ENCODE measurements at places on chromosomes 16 and 17. TPM values are rescaled to one million over a fixed set of nuclear protein-coding genes. Genes with fewer than 3 reads are reported as not detected.

DNA sequence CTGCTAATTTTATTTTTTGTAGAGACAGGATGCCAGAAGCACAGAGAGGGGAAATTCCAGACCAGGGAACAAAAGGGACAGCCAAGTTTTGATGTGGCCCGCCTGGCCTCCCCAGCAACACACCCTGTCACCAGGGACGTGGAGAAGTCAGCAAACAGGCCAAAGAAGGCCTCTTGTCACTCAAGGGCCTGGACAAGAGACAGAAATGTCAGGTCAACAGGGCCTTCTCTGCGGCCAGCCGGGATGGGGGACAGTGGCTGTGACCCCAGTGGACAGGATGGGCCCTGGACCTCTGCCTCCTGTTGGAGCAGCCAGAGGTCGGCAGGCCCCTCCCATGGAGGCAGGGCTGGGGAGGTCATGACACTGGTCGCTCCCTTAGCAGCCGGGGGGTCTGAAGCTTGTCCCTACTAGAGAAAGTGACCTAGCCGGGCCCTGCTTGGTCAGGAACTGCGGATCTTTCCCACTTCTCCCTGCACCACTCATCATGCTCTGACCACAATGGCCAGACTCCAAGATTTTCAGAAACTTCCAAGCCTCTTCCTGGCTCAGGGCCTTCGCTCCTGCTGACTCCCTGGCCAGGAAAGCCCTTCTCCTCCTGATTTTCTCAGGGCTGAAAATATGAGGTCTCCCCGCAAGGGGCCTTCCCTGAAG is 9.2 kb upstream of the TVP23A start:
- no peak for DNase-seq

GRCh38 chr16:69745959-69746358 is 8.8 kb downstream of the NOB1 start:
- no peak for DNase-seq

GRCh38 chr17:28532050-28532960 is 20.1 kb downstream of the UNC119 start:
- no peak for DNase-seq

- DNase-seq = no peak
Observed at GRCh38 chr16:14051103-14051729, 19.9 kb upstream of the MRTFB start.

GRCh38 chr17:36856222-36856621 is 81.1 kb upstream of the LHX1 start:
- no peak for DNase-seq

DNA sequence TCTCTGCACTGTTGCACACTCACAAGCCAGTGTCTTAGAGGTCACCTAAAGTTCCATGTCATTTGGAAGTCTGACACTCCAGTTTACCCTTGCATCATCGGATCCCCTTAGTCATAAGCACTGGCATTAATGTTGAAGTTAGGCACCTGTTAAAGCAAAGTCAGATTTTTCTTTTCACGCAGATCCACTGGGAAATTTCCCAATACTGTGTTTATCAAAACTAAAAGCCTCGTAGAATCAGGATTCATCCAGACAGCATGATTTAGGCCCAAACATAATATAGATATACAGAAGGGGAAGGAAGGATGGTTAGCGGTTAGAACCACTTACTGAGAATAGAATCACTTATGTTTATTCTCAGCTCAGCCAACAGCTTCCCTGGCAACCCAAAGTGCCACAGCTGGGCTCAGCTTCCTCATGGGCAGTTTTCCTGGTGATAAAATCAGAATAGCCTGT is 30.1 kb upstream of the HAPSTR1 start:
- no peak for DNase-seq

DNA sequence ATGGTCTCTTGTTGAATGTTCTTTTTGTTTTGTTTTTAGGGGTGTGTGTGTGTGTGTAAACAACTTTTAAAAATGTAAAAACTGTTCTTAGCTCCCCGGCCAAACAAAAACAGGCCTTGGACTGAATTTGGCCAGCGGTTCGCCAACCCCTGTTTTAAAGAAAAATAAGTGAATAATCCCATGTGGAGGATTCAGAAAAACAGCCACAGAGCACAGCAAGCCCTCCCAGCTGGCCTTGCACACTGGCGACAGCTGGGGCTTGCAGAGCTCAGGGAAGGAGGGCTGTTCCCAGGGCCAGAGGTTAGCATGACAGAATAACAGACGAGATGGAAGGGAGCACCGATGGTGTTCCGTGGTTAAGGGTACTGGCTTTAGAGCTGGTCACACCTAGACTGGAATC is 39.0 kb downstream of the EMP2 start:
- no peak for DNase-seq

DNA sequence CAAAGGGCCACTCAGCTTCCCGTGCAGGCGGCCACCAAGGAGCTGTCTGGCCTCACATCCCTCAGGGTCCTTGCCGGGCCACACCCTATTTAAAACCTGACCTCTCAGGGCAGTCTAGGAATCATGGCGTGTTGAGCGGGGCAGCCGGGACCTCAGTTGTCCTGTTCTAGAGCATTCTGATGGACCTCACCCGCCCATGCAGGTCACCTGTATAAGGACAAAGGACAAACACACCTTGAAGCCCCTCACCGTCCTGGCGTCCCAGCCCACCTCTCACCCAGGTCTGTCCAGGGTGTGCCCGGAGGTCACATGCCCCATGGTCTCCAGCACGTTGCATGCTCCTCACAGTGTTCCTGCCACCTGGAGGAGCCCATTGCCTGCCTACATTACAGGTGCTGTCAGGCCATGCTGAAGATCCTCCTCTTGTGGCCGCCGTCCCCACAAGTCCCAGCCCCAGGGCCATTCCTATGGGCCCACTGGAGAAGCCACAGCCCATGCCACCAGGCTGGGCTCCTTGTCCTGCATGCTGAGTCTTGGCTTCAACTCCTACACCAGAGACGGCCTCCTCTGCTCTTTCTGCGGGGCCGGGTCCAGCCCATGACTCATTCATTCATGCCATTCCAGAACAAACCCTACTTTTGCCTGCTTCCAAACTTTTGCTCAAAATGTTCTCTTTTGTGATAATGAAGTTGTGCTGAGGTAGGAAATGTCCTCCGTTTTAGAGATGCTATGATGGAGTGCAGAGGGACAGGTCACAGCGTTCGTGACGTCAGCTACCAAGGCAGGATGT is 46.3 kb downstream of the PEMT start:
- no peak for DNase-seq

GRCh38 chr17:28956861-28957260 is 5.5 kb upstream of the PHF12 start:
- DNase-seq = no peak

DNA sequence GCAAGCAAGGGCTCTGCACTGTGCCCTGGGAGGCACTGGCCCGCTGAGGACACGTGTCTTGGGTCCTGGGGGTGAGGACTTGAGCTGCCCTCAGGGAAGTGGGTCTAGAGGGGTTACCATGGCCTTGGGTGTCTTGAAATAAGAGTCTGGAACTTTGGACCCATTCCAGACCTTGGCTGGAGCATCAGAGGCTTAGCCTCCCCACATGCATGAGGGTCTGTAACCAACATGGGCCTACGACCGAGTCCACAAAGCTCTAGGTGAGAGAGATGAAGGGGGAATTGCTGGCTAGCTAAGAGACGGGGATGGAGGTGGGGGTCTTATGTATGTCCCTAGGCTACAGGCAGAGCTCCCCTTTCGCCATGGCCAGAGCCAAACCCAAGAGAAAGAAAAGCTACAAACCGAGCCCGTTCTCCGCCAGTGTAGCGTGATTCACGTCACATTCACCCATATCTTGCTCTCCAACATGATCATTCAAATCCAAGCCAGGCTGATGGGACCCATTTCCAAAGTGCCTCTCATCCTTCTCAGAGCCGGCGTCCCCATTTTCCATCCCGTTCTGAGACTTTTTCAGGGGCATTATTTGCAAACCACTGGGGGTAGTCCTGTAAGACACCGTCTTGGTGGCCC is 120.1 kb downstream of the CDYL2 start:
- DNase-seq = no peak

DNA sequence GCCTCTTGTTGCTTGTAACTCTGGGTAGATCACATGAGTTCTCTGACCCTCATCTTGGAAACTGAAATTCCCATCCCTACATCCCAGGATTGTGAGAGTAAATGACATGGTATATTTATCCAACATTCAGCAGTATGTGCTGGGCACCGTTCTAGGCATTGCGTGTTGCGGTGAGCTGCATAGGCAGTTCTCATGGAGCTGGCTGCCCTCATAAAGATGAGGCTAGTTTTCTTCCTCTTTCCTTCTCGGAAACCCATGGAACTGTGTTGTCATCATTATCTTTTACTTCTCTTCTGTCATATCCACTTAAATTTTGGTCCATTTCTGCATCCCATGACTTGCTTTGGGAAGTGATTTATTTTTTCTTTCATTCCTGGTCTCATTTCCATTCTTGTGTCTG is 17.2 kb downstream of the CMIP start:
- DNase-seq = no peak

DNA sequence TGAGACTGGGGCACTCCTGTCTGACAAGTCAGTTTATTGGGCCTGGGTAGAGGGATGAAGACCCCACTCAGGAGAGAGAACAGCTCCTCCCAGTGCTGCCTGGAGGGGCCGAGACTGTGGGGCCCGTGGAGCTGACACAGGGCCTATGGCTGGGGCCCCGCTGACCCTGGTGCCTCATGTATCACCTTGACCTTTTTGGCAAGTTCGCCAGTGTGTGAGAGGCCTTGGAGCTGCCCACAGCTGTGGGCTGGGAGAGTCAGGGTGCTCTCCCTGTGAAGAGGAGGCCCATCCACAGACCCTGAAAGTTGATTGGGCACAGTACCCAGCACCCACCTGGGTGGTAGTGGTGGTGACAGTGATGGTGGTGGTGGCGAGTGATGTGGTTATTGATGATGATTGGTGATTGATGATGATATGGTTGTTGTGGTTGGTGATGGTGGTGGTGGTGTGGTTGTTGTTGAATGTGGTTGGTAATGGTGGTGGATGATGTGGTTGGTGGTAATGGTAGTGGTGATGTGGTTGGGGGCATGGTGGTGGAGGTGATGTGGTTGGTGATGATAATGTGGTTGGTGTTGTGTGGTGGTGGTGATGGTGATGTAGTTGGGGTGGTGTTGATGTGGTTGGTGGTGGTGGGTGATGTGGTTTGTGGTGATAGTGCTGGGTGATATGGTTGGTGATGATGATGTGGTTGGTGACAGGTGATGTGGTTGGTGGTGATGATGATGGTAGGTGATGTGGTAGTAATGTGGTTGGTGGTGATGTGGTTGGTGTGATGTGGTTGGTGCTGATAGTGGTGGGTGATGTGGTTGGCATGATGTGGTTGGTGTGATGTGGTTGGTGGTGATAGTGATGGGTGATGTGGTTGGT is 29.1 kb downstream of the BAHCC1 start:
- DNase-seq = no peak

- DNase-seq = no peak
Observed at GRCh38 chr17:11814655-11815262, 182.5 kb downstream of the ZNF18 start.

DNA sequence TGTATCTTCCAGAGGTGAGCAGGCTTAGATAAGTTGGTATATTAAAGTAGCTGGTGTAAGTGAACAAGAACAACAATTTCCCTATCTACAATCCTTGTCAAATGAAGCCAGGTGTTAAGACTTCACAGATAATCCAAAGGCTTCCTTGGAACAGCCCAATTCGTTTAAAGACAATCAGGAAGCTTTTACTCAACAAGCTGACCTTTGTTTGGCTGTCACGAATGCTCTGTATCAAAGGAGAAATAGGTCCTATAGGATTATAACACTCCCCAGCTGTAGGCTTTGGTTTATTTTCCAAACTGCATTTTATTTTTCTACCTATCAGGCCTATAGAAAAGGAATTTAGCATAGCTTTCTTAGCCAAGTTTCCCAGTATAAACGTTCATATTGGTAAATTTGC is 766.5 kb upstream of the GOT2 start:
- DNase-seq = no peak

- no peak for DNase-seq
Observed at GRCh38 chr16:66287926-66288325, 78.6 kb upstream of the CDH5 start.

DNA sequence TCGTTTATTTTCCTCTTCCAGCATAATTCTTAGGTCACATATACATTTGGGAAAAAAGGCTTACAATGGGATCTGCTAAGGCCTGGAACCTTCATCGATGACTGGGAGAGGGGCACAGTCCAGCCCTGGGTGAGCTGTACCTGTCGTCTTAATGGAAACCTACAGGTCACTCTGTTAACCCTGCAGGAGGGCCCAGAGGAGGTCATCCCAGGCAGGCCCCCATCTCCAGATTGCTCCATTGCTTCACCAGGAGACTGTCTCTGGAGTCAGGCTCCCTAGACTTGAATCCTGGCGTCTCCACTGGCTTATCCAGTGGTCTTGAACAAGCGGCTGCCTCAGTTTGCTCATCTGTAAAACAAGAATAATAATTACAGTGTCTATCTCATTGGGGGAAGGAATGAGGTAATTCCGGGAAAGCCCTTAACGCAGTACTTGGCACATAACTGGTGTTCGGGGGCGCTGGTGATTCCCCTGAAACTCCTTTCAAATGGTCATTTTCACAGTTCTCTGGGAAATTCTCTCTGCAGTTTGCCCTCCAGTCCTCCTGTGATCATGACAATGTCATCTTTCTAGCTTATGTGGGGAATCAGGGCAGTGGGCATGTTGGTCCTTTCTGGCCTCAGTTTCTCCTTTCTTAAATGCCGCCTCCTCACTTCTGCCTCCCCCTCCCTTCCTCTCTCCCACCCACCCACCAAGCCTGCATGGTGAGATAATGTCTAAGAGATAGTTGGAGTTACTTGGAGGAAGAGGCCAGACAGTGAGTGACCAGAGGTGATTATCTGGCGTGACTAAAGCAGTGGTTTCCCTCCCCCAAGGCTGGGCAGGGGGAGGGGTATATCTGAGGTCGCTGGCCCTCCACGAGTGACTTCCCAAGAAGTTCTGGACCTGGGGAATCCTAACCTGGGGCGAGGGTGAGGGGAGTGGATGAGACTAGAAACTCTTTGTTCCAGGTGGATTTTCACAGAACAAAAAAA is 31.3 kb upstream of the TAC4 start:
- no peak for DNase-seq

DNA sequence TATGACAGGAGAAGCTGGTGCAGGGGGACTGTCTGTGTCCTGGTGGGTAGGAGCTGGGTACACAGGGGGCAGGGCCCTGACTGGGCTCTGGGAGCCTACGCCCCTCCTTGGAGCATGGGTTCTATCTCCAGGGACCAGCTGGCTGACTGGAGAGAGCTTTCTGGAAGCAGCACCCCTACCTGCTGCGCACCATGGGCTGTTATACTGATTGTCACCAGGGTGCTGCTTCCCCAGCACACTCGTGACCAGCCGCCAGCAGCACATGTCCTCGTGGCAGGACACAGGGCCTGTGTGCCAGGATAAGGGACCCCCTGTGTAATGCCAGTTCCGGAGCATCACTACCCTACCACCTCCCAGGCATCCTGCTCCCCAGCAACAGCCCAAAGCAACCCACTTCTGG is 106.0 kb downstream of the AMFR start:
- no peak for DNase-seq

The KRTAP1-1 gene
- not detected for total RNA-seq

The FAM171A2 gene
- 23.9 TPM for total RNA-seq

The KLHL10 gene
- 0.19 TPM for total RNA-seq

The DRC3 gene
- not detected for total RNA-seq

The MAPK7 gene
- total RNA-seq = 28.1 TPM

The KIF19 gene
- total RNA-seq = 0.36 TPM

The GPRC5C gene
- total RNA-seq = 17.1 TPM

Data from H1 (cell line).